ENCODE measurements at places on chromosomes 7 and 10.

- no peak for DNase-seq
These were observed 89.4 kb upstream of the SEMA3E start for GRCh38 chr7:83738291-83738835.

GRCh38 chr7:82539969-82540368 is 96.4 kb upstream of the CACNA2D1 start:
- no peak for DNase-seq

DNA sequence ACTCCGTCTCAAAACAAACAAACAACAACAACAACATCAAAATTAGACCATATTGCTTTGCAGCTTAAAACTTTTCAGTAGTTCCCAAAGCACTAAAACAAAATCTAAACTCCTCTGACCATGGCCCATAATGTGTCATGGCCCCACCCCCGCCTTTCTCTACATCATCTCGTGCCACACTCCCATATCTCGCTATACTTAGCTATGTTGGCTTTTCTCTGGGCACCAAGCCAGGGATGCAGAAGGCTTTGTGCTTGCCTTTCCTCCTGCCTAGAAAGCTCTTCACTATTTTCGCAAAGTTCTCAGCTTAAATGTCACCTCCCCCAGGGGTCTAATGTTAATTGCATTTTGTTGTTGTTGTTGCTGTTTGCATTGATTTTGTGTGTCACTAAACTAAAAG is 15.1 kb upstream of the SLC16A12 start:
- no peak for DNase-seq

DNA sequence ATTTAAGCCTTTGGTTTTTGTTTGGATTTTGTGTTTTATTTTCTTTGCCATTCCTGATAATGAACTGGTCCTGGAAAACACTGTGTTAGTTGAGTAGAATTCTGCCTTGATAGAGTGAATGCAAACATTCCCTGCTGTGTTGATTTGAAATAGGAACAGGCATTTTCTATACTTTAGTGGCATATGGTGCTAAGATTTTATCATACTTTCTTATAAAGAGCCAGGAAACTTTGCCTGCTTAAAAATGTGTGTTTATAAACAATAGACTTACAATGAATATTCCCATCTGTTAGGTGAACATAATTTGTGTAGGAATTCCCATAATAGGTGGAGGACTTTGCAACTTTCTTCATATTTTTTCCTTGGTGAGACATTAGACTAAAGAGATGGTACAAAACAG is 333.3 kb downstream of the SDK1 start:
- no peak for DNase-seq

- no peak for DNase-seq
These were observed 111.7 kb downstream of the PODXL start for GRCh38 chr7:131444683-131445082.

Data from SJCRH30 (cell line).